Stimulated activated CD4-positive, alpha-beta T cell treated with anti-CD3 and anti-CD28 coated beads, Interleukin-1b, Interleukin-23, amount 100 ng/mL, for 1 hour (primary cell): ENCODE measurements at places on chromosomes 12 and 14.

DNA sequence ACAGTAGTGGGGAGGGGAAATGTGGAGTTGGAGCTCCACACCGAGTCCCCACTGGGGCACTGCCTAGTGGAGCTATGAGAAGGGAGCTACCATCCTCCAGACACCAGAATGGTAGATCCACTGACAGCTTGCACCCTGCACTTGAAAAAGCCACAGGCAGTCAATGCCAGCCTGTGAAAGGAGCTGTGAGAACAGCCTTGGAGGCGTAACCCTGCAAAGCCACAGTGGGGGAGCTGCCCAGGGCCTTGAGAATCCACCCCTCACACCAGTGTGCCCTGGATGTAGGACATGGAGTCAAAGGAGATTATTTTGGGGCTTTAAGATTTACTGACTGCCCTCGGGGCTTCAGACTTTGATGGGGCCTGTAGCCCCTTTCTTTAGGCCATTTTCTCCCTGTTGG lies 12.5 kb downstream of the CTSG start:
- DNase-seq: no peak

- no peak for DNase-seq
These were observed 150.6 kb upstream of the FUT8 start for GRCh38 chr14:65261946-65262345.

DNA sequence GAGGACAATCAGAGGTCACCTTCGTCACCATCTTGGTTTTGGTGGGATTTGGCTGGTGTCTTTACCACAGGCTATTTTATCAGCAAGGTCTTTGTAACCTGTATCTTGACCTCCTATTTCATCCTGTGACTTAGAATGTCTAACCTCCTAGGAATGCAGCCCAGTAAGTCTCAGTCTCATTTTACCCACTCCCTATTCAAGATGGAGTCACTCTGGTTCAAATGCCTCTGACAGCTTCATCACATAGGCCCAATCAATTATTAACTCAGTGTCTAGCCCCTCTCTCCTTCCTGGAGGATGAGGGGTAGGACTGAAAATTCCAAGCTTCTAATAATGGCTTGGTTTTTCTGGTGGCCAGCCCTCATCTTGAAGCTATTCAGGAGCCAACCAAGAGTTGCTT lies 111.4 kb upstream of the NAP1L1 start:
- no peak for DNase-seq

- no peak for DNase-seq
These were observed 27.4 kb upstream of the FBXO34 start for GRCh38 chr14:55243813-55244212.

GRCh38 chr12:53328043-53328435 lies 6.6 kb upstream of the AAAS start:
- DNase-seq: no peak

DNA sequence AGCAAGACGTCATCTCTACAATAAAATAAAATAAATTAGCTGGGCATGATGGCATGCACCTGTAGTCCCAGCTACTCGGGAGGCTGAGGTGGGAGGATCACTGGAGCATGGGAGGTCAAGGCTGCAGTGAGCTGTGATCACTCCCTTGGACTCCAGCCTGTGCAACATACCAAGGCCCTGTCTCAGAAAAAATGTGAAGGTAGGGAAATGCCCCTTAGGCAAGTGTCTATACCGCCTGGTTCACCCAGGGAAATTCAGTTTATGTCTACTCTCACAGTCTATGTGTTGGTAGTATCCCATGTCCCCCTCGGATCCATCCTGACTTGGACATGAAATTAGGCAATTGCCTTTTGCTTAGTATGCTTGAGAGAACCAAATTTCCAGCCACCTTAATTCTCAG lies 88.4 kb upstream of the TMEM132C start:
- DNase-seq: no peak

DNA sequence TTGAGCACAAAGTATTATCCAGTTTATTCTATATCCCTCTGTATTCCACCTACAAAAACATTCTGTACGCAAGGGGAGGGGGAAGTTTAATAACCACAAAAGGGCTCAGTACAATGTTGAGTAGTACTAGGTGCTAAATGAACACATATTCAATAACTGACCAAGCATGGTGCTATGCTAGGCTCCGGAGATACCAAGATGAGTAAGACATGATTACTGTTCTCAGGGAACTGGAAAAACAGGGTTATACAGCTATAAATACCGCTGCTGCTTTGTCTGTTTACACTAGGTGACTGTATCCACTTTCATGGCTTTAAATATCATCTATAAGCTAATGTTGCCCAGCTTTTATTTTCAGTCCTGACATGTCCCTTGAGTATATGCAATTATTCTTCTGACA lies 135.8 kb downstream of the INSM2 start:
- no peak for DNase-seq

DNA sequence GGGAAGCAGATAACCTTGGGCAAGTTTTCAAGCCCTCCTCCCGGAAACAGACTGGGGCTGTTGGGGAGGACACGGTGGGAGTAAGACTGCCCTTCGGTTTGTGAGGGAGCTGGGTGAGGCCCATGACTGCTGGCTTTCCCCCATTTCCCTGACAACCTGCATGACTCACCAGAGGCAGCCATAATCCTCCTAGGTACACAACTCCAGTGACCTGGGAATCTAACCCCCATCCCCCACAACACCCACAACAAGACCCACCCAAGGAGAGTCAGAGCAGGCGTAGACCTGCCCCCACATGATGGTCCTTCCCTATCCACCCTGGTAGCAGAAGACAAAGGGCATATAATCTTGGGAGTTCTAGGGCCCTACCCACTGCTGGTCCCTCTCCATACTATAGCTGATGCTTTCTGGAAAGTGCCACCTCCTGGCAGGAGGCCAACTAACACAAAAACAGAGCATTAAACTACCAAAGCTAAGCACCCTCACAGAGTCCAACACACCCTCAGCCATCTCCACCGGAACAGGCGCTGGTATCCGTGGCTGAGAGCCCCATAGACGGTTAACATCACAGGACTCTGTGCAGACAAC lies 14.8 kb downstream of the DDX24 start:
- DNase-seq: no peak

DNA sequence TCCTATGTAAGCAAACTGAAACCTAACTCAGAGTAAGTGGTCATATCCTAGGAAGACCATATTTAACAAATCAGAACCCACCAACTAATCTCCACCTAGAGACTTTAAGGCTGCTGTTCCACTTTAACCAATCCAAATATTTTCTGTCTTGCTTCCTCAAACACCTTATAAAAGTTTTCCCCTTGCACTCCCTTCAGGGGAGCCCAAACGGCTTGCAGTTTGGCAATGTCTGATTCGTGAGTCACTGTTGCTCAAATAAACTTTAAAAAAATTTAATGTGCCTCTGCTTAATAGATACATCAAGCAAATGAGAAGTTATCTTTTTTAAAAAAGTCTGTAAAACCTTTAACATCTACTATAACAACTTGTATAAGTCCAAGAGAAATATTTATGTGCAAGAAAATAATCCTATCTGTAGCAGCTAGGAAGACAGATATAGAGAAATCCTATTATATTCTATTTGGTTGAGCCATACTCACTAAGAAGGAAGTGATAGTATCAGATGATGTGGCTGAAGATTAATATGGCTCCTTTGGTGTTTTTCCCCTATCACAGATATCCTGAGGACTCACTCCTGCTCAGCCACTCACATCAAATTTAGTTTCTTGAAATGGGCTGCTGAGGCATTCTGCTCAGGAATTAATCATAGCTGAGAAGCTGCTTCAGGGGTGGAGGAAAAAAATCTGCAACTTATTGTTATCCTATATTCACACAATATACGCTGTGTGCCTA lies 65.1 kb upstream of the DUSP6 start:
- no peak for DNase-seq

GRCh38 chr12:19630536-19630935 lies 191.2 kb downstream of the AEBP2 start:
- DNase-seq: no peak

DNA sequence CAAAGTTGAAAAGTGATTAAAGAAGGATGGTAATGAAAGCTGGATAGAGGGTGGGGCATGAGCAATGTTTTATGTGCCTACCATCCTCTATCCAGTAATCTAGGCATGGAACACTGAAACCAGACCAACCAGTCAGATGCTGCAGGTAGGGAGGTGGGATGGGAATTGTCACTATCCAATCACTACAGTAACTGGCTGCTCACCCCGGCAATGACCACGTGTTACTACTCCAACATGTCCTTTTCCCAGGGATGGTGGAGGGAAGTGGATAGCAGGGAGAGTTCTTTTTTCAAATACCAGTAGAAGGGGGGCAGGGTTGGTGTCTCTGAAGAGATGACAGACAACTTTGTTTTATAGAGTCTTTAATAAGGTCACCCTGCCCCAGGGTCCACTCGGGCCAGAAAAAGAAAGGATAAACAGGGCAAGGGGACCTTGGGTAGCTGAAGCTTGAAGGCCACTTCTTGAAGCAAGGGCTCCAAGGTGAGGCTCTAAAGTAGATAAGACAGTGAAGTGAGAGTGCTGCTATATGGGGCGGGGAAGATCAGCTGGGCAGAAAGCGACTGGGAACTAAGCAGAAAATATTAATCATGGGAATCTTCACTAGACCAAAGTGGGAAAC lies 14.7 kb upstream of the CDH24 start:
- no peak for DNase-seq

- DNase-seq: no peak
These were observed 27.5 kb upstream of the GSG1 start for GRCh38 chr12:13130981-13131380.

DNA sequence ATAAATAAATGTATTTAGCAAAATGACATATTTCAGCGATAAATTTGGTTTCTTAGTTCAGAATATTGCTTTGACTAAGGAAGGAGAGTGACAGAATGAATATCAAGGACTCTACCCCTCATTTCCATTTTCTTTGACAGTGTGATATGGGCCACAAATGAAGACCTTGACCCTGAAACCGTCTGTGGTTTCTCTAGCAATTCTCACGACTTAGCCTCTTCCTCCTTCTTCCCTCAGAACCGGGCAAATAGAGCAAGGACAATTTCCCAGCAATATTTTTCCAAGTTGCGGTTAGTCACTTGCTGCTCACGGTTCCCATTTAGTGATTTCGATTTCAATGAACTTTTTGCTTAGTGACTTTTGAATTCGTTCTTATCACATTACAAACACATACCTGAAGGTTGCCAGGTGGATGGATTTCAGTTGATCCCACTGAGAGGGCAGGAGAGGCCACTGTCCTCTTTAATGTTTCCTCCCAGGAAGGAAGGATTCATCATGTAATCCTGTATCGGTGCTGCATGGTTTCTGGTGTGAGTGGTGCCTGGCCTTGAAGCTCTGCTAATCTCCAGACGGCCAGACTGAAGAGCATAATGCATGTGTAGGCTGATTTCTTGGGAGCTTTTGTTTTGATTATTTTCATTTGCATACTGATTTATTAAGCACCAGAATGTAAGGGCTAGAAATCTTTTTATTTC lies 77.6 kb downstream of the CHST11 start:
- DNase-seq: no peak

GRCh38 chr12:97503073-97503855 lies 40.7 kb downstream of the RMST start:
- no peak for DNase-seq

DNA sequence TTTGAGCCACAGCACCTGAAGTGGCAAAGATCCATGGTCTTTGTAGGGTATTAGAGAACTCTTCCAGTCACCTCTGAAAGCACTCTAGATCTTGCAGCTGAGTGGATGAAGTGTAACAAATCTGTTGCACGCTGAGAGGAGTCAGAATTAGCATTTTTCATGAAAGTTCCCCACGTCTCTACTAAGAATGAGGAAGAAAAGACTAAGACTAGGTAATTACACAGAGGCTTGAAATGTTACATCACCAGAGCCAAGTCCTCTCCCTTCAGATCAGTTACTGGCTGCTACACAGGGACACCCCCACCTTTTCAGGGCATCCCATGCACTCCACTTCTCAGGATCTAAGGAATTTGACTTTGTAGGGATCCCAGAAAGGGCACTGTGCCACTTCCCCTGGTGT lies 98.6 kb upstream of the FKBP4 start:
- DNase-seq: no peak

- no peak for DNase-seq
These were observed 11.4 kb upstream of the DNAL1 start for GRCh38 chr14:73633116-73634010.

- no peak for DNase-seq
These were observed 791 bp downstream of the TMEM233 start for GRCh38 chr12:119594399-119594730.

DNA sequence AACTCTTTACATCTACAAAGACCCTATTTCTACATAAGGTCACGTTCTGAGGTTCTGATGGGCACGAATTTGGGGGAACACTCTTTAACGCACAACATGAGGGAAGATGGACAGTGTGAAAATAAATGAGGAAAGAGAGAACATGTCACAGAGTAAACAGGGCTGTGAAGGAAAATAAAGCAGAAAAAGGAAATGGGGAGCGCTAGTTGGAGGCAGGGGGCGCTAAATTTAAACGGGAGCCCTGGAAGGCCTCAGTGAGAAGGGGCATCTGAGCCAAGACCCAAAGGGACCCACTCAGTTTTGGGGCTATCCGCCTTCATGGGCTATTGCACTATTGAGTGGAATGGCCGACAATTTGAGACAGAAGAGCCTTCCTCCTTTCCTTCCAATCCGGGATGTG lies 50.5 kb downstream of the PLXNC1 start:
- no peak for DNase-seq
